Stimulated activated CD4-positive, alpha-beta T cell treated with anti-CD3 and anti-CD28 coated beads, TNF-alpha, amount 100 ng/mL, for 4 hours (primary cell): ENCODE measurements at places on chromosomes 3 and 15.

DNA sequence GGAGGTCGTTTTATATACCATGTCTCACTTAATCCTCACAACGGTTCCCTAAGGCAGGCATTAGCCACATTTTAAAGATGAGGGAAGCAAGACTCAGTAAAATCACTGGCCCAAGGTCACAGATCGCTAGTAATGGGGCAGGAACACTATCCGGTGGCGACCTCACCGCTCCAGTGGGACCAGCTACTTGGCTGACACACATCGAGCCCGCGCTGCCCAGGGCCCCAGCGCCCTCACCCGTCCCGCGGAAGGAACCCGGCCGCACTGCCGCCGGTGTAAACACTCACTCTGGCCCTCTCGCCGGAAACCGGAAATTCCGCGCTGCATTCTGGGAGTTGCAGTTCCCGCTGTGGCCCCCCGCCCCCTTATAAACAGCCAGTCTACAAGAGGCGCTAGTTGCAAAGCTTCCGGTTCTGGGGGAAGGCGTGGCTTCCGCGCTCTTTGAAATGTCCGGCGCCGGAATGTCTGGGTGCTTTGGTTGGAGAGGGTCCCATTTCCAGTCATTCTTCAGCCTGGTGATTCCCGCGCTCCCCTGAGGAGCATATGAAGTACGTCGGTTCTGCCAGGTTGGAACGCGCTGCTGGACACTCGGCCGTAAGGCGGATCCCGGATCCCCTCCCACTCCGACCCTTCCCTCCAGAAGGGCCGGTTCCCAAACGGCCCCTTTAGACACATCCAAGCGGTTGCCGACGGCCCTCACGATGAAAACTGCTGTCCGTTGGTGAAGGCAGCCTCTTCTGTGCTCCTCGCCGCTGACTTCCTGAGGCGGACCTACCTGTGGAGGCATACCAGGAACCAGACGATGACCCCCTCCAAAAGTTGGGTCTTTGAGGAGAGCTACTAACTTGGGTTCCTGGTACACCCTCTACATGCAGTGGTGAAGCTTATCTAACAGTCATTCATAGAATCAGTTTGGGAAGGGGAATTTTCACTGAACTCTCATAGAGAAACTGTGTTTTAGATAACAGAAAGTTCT lies at the start of gene UBL7:
TSS of gene UBL7 (minus strand) at position 290 of the 976 bp plus-strand sequence. CDS start 2,293 bp downstream, outside the sequence.
- peak; percentile 92 for DNase-seq

- no peak for DNase-seq
These were observed 101.2 kb downstream of the SCN11A start for GRCh38 chr3:38950581-38950980.

GRCh38 chr3:171163101-171164066 lies 136.9 kb upstream of the SLC2A2 start:
- no peak for DNase-seq

GRCh38 chr3:129718201-129718600 lies 111.7 kb upstream of the PLXND1 start:
- DNase-seq: no peak

GRCh38 chr3:14323401-14324223 lies 78.8 kb upstream of the SLC6A6 start:
- DNase-seq: no peak

- no peak for DNase-seq
These were observed 15.7 kb upstream of the AEN start for GRCh38 chr15:88605189-88606069.

- no peak for DNase-seq
These were observed 39.2 kb upstream of the CSPG4 start for GRCh38 chr15:75751891-75752290.

GRCh38 chr3:53083949-53084309 lies 38.1 kb upstream of the SFMBT1 start:
- no peak for DNase-seq

GRCh38 chr3:177146646-177147045 lies 50.6 kb downstream of the TBL1XR1 start:
- no peak for DNase-seq

- no peak for DNase-seq
These were observed 60.9 kb downstream of the MGLL start for GRCh38 chr3:127761441-127761801.

DNA sequence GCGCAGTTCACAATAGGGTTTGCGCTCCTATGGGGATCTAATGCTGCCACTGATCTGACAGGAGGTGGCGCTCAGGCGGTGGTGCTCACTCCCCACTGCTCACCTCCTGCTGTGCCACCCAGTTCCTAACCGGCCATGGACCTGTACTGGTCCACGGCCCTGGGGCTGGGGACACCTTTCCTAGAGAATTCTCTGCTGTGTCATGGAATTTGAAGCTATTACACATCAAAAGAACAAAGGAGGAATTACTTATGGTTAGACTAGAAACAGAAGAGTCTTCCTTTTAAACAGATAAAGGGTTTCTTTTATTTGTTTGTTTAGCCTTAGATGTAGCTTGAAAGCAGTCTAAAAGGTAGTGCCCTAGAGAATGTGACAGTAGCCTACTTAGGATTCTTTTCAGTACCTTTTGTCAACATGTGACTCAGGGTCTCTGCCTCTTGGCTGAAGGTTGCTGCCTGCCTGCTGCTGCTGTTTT lies 50.3 kb downstream of the PAK2 start:
- no peak for DNase-seq

DNA sequence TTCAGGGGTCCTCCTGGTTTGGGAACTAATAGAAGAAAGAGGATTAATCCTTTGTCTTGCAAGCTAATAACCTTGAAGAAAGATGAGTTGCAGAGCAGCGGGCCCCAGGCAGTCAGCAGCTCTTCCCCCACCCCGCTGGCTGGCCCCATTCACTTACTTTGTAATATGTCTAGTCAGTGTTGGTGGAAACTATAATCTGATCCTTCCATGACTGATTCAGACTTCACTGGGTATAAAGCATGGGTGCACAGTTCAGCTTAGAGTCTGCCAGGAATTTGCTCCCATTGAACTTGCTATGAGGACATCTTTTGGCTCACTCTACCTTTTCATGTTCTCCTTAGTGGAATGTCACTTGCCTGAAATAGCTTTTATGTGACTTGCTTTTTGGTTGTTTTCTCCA lies 117.7 kb downstream of the CCNL1 start:
- no peak for DNase-seq

DNA sequence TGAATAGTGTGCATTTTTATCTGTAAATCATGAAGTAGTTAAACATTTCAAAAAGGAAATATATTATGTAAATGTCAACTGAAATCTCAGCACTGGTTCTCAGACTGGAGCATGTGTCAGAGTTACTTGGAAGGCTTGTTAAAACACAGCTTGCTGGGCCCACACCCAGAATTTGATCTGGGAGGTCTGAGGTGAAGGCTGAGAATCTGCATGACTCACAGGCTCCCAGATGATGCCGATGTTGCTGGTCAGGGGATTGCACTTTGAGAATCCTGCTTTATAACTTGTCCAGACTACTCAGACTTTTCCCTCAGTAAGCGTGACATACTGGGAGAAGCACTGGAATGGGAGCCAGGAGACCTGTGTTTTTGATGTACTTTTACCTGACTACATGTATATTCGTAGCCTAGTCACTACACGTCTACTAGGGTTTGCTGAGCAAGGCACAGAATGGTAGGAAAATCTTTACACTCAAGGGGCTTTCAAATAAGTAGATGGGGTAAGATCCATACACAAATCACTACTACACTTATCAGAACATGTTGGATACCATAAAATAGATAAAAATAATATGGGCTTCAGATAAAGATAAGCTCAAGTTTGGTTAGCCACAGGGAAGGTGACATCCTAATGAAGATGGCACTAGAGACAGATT lies 77.1 kb upstream of the MEX3B start:
- DNase-seq: no peak

GRCh38 chr3:178117641-178118040 lies 418.6 kb upstream of the KCNMB2 start:
- DNase-seq: no peak

DNA sequence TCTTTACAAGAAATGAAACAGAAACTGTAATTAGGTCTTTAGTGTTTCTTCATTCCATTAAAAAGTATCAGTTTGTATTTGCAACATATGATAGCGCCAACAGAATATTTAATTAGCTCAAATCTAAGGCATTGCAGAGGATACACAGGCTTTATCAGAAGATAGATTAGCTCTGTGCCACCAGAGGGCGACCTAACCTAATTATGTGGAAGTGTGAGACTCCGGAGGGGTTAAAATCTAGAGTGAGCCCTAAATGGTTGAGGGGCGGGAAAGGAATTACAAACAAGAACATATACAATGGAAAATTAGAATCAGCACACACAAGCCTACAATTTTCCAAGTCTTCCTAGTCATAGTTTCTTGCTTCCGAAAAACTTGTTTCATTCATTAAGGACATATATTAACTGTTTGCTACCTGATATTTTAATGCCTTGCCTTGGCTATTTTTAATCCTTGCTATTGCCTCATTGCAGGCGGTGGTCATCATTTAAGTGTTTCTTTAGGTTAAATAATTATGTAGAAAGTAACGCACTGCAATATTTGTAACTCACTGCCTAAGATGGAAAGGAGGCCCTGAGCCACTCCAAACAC lies 18.0 kb upstream of the RYR3 start:
- no peak for DNase-seq

DNA sequence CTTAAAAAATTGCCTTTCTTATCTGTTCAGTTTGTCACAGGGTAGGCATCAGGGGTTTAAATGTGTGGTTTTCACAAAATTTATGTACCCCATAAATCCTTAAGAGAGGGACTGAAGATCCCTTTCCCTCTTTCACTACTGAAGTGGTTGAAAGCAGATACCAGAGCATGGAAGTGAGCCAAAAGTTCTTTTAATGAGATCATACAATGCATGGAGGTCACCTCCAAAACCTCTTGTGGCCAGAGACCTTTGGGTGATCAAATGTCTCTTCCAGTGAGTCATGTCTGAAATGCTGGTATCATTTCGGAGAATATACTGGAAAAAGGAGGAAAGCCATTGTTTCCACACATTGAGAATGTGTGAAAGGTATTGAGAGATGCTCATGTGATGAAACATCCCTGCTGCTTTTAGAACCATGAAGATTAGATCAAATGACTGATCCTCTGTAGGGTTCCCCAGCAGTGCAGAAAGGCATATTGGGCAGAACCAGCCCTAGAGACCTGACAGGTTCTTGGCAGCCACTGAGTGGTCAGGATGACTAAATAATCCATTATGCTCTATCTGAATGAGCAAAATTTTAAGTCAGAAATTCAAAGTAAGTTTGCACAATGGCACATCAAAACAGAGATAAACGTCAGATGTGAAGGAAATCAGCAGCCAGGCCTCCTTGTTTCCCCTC lies 165.8 kb upstream of the SLC2A2 start:
- DNase-seq: no peak

DNA sequence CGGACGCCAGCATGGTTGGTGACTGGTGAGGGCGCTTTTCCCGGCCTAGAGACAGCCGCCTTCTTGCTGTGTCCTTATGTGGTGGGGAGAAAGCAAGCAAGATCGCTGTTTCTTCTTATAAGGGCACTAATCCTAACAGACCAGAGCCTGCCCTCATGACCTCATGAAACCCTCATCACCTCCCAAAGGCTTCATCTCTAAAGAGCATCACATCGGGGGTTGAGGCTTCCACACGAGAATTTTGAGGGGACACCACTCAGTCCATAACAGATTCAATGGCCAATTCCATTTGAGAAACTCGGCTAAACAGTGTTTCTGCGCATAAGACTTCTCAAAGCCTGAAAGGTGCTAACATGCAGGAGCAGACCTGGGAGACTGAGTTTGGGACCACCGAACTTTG lies 54.0 kb downstream of the VGLL4 start:
- DNase-seq: no peak

GRCh38 chr3:16012086-16012485 lies 162.4 kb upstream of the GALNT15 start:
- no peak for DNase-seq

DNA sequence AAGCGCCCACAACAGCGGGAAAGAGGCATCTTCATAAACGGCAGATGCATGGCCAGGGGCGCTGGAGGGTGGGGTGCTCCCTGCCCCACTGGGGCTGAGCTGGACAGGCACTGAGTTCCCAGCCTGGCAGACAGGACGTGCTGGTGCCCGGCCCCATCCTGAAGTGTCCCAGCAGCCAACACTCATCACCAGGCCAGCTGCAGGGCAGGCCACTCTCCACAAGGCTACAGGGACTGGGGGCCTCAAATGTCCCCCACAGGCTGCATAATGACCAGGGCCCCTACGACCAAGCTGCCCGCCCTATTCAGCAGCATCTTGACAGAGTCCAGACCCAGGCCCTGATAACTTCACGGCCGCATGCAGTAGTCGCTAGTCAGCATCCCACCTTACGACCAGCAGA lies 124.1 kb upstream of the IQSEC1 start:
- DNase-seq: no peak

- DNase-seq: no peak
These were observed 1.4 kb upstream of the SLC6A11 start for GRCh38 chr3:10814623-10815022.

- no peak for DNase-seq
These were observed 35.0 kb downstream of the ATP2B2 start for GRCh38 chr3:10470120-10471053.

DNA sequence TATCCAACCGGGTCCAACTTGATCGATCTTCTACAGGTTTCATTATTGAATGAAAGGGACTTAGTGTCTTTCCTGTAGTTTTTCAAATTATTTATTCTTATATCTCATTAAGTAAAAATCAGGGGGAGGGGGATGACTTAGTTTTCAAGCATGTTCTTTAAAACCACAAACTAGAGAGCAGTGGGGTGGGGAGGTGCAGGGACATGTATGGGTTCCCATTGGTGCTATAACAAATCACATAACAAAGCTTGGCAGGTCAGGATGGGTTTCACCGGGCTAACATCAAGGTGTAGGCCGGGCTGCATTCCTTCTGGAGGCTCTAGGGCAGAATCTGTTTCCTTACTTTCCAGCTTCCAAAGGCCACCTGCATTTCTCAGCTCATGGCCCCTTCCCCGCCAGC lies 32.7 kb downstream of the CCNL1 start:
- DNase-seq: no peak

DNA sequence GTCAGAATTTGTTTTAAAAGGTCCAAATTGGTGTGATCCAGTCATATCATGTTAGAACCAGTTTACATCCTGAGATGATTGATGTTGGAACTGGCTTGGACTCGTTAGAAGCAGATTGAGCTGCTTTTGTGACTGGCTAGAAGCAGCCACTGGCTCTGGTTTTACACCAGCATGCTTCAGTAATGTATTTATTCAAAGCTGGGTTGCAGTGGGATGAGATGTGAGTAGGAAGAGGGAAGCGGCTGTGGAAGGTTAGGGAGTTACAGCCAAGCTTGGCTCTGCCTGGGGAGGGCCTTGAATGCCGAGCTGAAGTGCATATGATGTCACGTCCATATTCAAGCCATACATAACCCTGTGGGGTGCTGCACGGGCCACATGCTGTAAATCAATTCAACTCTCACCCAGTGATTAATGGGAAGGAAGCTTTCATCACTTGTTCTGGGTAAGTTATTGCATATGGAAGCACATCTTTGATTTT lies 104.0 kb upstream of the SMAD3 start:
- no peak for DNase-seq

GRCh38 chr3:74839566-74839965 lies 225.1 kb upstream of the CNTN3 start:
- DNase-seq: no peak

GRCh38 chr3:67567893-67568292 lies 86.5 kb downstream of the SUCLG2 start:
- no peak for DNase-seq

- DNase-seq: no peak
These were observed 289.8 kb upstream of the ROPN1 start for GRCh38 chr3:124281453-124282316.
